ENCODE measurements at places on chromosomes 6 and 20. TPM values are rescaled to one million over a fixed set of nuclear protein-coding genes. Genes with fewer than 3 reads are reported as not detected.

Gene BTBD3
- 21.7 TPM for total RNA-seq

Gene HLA-F
- 2.4 TPM for total RNA-seq

Gene CFAP61
- not detected for total RNA-seq

Gene TMEM74B
- not detected for total RNA-seq

Gene NECAB3
- total RNA-seq = 47.5 TPM

Gene SRMS
- total RNA-seq = not detected

Gene GRIK2
- total RNA-seq = 6.2 TPM

Gene MARCKS
- total RNA-seq = 98.7 TPM

Gene C20orf144
- 0.06 TPM for total RNA-seq

DNA sequence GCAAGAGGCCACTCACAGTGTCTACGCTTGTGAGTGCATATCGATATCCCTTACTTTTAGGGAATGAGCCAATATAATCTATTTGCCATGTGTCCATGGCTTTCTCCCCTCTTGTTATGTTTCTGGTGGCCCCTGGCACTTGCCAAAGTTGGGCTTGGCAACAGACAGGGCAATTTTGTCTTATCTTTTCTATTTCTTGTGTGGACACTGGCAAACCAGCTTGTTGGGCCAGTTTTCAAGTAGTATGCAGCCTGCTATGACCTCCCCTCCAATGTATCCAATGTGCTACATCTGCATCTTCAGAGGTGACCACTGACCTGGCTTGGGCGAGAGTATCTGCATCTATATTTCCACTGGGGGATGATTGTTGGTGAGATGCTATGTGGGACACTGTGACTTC lies 29.2 kb downstream of the GSTA2 start:
- no peak for DNase-seq

DNA sequence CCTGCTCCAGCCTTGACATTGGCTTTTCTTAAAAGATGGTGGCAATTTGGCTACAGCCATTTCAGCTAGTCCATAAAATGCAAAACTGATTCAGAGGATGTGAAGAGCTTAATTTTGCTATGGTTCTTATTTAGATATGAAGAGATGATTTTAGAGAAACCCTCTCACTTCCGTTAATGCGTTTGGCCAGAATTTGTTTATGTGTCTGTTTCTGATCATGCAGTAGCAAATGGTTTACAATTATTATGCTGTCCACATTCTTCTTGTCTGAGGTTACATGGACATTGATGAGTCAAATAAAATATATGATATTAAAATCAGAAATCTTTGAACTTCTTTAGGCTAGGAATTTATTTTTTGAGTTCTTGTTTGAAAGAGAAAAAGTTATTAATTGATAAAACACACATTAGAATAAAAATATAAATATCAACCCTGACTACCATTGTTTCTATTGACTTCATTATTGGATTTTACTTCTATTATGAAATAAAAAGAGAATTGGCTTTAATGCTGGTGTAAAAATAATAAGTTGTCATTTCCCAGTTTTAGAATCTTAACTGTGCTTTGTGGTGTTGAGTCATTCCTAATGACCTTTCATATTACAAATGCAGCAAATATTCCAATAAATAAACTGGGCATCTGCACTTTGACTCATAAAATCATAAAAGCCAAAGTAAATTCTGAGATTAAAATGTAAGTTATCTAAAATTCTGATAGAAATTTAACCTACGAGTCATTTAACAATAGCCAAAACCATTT lies 1286.0 kb upstream of the GJE1 start:
- peak; percentile 85 for DNase-seq

- no peak for DNase-seq
Observed at GRCh38 chr20:32978009-32978335, 26.3 kb downstream of the SUN5 start.

DNA sequence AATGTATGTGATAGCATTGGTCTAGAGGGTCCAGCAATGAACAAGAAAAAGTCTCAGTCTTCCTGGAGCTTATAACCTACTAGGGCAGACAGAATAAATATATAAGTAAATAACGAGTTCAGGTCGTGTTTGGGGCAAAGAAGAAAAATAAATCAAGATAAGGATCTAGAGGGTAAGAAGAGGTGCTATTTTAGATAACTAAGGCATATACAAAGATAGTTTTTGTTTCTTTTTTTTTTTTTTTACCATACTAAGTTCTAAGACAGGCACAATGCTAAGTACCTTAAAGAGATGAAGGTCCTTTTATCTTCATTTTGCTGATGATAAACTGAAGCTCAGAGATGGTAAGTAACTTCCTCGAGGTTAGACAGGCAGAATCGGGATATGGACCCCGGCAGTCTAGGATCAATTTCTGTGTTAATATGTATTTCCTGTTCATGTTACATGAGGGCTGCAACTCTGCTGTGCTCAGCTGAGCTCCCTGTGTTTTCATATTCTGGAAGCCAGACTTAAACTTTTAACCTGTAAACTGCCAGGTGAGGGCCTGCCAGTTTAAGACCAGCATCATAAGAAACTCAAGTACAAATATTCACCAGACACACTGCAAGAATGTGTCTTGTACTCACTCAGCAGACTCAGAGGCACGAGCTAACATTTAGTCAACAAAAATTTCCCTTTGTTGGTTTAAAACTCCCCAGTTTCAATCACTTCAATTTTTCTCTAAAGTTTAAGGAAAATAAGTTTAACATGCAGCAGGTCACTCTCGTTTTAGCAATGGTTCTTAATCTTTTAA lies 23.3 kb downstream of the SESN1 start:
- DNase-seq = no peak

DNA sequence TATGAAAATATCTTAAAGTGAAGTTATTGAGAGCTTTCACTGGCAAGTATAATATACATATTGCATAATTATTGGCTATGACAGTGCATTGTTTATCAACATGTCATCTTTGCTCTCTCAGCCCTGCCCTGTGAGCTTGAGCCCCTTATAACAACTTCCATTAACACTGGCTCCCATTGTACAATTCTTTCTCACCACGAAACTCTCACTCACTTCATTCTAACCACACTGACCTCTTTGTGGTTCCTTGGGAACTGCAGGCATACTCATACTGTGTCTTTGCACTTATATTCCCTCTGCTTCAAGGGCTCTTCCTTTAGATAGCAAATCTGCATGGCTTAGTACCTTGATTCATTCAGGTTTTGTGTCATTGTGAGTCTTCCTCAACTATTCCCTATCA lies 411.8 kb downstream of the CDKAL1 start:
- DNase-seq = peak; percentile 49

- DNase-seq = no peak
Observed at GRCh38 chr6:92468066-92468465, 951.3 kb downstream of the EPHA7 start.

GRCh38 chr6:135722679-135723078 lies 128.8 kb upstream of the PDE7B start:
- DNase-seq = peak; percentile 87

DNA sequence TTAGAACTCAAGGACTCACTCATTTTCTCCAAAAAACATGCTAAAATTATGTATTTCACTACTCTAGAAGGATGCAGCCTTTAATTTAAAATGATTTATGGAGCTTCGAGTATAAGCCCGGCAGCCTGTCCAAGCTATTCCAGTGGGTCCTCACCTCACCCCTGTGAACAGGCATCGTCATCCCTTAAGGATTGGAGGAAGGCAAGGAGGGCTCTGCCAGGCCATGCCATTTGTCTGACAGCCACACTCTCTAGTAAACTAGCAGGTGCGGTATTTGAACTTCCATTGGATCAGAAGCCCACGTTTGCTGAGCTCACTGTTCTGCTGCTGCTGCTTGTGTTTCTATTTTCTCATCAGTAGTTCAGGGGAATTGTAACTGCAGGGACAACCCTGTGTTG lies 39.8 kb upstream of the NAA20 start:
- peak; percentile 69 for DNase-seq

- no peak for DNase-seq
Observed at GRCh38 chr20:12740647-12741046, 268.1 kb upstream of the SPTLC3 start.

GRCh38 chr6:54085541-54085940 lies 25.7 kb upstream of the MLIP start:
- peak; percentile 60 for DNase-seq
